Thyroid gland (tissue), 4 donors: ENCODE measurements at places on chromosomes 6 and 20. TPM values are rescaled to one million over a fixed set of nuclear protein-coding genes. Genes with fewer than 3 reads are reported as not detected.

DNA sequence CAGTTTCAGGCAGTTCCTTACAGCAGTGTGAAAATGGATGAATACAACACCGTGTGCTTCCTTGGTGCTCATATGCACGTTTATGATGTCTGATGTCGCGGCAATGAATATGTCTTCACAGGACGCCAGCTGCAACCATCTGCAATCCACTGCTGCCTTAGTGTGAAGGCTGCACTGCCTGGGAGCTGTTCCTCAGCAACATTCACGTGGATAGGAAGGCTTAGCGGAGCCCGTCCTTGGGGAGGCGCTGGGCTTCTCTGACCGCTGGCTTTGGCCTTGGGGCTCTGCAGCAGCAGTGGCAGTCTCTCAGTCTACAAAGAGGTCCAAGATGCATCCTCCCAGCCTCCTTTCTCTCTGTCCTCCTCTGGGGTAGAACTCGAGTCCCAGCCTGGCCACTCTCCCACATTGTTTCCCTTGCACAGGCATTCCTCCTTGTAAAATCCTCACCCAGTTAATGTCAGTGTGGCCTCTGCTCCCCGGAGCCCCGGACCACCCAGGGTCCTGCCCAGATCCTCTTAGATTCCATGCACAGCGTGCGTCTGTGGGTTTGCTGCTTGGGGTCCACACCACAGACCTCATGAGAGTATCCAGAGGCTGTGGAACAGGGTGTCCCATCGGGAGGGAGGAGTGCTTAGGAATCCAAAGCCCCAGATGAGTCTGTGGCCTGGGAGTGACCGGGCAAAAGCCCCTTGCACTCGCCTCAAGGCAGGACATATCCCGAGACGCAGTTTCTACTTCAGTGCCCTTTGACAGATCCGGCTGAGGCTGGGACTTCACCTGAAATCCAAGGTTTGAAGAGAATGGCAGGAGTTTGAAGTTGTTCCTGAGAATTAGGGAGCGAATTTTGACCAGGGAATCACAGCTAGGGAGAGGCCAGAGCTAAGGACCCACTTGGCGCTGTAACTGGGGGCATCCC, 181.3 kb downstream of the THBS2 start:
- no peak for DNase-seq

- DNase-seq: no peak
Observed at GRCh38 chr6:10230531-10230930, 184.3 kb downstream of the TFAP2A start.

GRCh38 chr6:43858161-43859153, 88.4 kb downstream of the VEGFA start:
- DNase-seq: no peak

DNA sequence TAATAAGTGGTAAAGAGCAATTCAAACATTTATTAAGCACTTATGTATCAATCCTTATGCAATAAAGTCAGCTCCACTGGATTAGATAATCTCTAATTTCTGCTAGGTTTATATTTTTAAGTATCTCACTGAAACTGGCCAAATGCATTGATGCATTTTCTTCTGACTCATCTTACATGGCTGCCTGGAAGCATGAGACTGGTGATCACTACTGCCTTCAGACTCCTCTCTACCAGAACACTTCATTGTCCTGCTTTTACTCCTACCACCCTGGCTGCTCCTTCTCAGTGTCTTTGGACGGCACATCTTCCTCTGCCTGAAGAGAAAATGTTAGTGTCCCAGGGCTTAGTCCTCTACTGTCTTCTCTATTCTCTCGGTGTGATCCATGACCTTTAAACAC, 7.4 kb downstream of the CEP85L start:
- no peak for DNase-seq

DNA sequence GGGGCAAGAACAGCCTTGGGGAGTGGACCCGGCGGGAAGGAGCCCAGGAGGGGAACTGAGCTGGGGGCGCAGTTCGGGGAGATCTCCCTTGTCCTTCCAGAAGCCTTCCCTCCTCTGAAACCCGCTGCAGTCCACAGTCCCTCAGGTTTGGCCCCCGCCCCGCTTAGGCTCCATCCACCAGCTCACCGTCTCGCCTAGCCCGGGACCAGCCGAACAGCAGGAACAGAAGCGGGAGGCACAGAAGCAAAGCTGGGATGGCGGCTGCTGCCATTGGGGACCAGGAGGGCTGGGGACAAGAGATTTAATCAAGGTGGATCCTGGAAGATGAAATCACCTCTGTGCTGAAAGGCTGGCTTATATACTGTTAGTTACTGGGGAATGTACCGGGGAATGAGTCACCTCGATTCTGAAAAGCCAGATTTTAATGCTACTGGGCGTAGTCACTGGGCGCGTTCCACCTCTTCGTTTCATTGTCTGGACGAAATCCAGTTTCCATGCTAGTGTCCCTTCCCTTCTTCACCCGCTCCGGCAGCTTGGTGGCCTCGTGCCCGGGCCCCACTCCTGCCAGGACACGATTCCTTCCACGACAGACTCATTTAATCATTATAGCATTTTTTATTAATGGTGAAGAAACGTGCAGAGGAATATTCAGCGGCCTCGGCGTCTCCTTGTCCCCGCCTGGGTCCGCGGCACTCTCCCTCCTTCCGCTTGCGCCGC, at the start of gene RAET1L:
Gene RAET1L (minus strand): TSS at position 332 of the 717 bp plus-strand sequence. CDS start 61 bp downstream, at position 271.
- peak; percentile 63 for DNase-seq

- no peak for DNase-seq
Observed at GRCh38 chr6:44558832-44559251, 171.3 kb downstream of the CDC5L start.

DNA sequence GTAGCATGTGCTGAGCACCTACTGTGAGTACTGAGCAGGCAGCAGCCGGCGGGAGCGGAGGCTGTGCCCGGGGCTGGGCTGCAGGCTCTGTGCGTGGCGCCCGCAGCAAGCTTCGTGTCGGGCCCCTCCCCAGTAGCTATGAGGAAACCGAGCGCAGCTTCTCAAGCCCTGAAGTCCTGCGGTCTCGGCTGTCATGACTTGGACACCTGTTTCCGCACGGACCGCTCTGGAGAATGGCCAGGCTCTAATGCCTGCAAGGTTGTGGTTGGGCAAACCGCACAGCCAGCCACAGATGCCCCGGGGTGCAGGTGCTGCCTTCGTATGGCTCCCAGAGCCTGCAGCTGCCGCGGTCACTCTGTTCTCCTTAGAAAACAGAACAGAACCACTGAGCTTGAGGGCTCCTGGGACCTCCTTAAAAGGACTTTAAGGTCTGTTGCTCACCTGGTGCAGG, 33.7 kb downstream of the PYGB start:
- peak; percentile 0 for DNase-seq

- DNase-seq: no peak
Observed at GRCh38 chr20:25321991-25322390, 68.6 kb downstream of the ABHD12 start.

- DNase-seq: no peak
Observed at GRCh38 chr6:10585209-10585845, 64.2 kb downstream of the GCNT2 start.

DNA sequence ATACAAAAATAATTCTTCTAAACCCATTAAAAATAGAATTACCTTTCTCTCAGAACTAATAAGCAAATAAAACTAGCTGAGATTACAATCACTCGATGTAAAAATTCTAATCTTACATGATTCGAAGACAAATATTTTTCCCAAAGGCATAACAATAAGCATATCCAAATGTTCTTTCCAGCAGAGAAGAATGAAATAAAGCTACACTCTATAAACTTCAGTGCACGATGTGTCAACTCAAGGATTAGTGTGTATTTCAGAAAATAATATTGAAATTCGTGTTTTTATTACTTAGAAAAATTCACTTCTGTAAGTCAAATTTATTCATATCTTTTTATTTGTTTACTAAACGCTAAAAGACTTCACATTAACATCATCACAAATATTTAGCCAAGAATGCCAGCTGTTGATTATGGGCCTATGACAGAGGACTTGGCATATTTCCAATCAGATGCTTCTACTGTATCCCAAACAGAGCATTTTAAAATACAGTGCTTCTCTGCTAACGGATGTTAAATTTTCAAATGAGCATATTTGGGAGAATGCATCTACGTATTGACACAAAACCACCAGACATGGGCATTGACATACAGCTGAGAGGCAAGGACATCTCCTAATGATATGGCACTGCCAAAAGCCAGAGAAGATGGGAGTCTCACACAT, 54.7 kb upstream of the PDE7B start:
- no peak for DNase-seq

GRCh38 chr20:2220298-2220697, 75.5 kb upstream of the TGM3 start:
- no peak for DNase-seq

GRCh38 chr6:15398633-15399275, 152.9 kb downstream of the JARID2 start:
- no peak for DNase-seq

DNA sequence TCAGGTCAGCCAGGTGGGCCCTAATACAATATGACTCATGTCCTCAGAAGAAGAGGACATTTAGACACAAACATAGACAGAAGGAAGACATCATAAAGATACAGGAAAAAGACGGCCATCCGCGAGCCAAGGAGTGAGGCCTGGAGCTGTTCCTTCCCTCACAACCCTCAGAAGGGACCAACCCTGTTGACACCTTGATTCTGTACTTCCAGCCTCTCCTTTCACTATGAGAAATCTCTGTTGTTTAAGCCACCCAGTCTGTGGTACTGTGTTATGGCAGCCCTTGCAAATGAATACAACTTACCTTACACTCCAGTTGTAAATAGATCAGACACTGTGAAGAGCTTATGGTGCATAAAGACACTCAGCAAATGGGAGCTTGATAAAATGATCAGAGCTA, 199.7 kb downstream of the SAMD5 start:
- DNase-seq: no peak

GRCh38 chr20:20277894-20278335, 90.0 kb upstream of the INSM1 start:
- no peak for DNase-seq

- DNase-seq: no peak
Observed at GRCh38 chr6:53796451-53796780, 1.6 kb downstream of the LRRC1 start.

GRCh38 chr6:165222315-165223025, 86.9 kb downstream of the C6orf118 start:
- DNase-seq: no peak

- DNase-seq: no peak
Observed at GRCh38 chr6:148776321-148777308, 29.8 kb downstream of the UST start.

GRCh38 chr20:38986663-38987062, 24.5 kb downstream of the DHX35 start:
- DNase-seq: no peak

- DNase-seq: no peak
Observed at GRCh38 chr6:16898640-16899396, 137.6 kb upstream of the ATXN1 start.

DNA sequence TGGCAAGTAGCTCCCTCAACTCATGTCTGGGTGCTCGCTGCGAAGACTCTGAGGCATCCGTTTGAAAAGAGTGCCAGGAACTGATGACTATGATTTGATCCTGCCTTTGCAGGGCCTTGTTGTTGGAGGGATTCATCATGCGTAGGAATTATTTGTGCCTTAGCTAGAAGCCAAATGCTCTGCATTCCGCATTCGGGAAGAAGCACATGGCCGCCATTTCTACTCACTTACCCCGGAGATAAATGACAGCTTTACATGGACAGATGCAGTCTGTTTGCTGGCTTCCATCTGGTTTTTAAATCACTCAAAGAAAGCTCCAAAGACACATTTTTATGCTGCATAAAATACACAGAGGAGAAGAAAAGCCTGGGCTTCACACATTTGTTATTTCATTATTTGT, 363.3 kb upstream of the CDH4 start:
- no peak for DNase-seq

- no peak for DNase-seq
Observed at GRCh38 chr6:3085074-3085473, 16.8 kb downstream of the RIPK1 start.

GRCh38 chr20:17904027-17904426, 64.6 kb downstream of the SNX5 start:
- no peak for DNase-seq

- DNase-seq: no peak
Observed at GRCh38 chr20:50501972-50502745, 8.0 kb upstream of the PTPN1 start.

DNA sequence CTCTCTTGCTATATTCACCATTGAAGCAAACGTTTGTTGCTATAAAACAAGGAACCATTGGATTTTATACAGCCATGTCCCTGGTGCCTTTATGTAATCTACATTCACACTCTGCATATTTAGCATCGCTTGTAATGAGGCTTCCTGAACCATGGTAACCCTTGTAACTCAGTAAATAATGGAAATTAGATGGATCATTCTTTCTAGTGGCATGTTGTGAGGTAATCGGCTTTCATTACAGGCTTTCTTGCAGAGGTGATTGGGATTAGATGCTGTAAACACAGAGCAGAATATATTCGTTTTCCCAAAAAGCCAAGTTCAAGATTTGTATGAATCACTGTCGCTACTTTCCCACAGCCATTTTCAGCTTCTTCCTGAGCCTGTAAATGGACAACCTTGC, 36.1 kb downstream of the SMPDL3A start:
- DNase-seq: no peak

- no peak for DNase-seq
Observed at GRCh38 chr6:98241630-98242029, 592.7 kb upstream of the POU3F2 start.

GRCh38 chr6:131740161-131740560, 29.3 kb upstream of the CTAGE9 start:
- no peak for DNase-seq

GRCh38 chr20:3235666-3236324, 3.2 kb downstream of the SLC4A11 start:
- no peak for DNase-seq

- no peak for DNase-seq
Observed at GRCh38 chr6:116064666-116065065, 4.0 kb upstream of the FRK start.

DNA sequence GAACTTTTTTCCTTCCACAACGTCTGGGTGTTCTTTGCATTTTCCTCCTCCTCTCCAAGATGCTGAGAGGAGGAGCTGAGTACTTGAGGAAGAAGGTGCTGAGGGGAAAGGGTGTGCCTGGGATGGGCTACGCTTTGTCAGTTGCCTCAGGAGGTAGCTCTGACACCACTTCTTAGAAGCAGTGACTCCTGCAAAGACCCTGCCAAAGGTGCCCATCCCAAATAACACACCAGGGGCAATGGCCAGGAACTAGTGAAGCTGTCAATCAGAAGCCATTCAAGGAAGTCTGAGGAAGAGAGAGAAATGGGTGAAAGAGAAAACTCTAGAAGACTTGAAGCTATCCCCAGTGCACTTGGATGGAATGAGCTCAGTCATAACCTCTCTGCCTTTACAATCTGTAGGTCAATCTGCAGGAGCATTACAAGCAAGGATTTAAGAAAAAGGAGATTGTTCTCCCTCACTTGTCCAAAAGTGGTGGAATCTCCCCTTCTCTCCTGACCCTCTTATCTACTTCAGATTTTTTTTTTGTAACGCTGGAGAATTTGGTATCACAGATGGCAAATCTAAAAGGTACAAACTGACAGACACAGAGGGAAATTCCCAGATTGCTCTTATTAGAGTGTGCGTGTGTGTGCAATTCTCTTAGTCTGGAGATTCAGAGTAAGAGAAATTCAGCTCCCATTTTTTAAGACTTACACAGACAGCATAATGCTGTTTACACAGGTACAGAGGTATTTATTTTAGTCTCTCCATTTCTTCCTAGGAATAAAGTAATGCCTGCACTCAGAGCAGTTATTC, 242.6 kb downstream of the GMPR start:
- DNase-seq: no peak

- no peak for DNase-seq
Observed at GRCh38 chr20:12166053-12166717, 248.5 kb downstream of the BTBD3 start.

Gene ARMC2
- total RNA-seq: 5.2 TPM

Gene KLC4
- 29.9 TPM for total RNA-seq

Gene PI16
- total RNA-seq: 6.7 TPM

Gene PRDM1
- total RNA-seq: 7.6 TPM

Gene MACROD2
- 11.2 TPM for total RNA-seq

Gene TNF
- not detected for total RNA-seq

Gene HAO1
- not detected for total RNA-seq

Gene PSORS1C2
- not detected for total RNA-seq
